ENCODE measurements at places on chromosomes 2 and 18.
A peak's percentile ranks its signal among the peaks of the same experiment; 100 is the strongest.

DNA sequence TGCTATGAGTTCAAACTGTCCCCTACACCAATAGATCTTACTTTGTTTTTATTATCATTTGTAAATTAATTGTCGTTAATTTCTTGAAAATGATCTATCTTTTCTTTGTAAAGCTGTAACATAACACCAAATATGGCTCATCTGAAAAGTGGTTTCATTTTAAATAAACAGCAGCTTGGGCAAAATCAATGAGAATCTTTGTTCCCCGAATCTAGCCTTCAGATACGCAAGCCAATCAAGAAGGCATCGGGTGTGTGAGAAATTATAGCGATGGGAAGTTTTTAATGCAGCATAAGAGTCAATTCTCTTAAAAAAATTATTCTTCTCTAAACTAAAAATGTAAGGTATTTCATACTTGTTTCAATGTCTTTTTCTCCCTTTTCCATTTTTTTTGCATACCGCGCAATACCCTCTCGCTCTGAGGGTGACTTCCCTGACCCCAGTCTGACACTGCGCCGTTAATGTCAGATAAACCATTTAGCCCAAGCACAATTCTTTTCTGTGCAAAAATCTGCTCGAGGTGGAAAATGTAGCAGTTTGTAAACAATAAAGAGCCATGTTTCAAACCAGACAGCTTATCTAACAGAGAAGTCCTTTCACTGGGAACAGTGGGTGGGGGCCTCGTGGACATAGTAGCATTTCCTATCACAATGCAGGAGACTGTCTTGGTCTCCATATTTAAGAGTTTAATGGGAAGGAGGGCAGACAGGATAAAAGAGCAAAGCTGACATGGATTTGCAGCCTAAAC lies 129.4 kb downstream of the TCF4 start:
- DNase-seq: no peak

DNA sequence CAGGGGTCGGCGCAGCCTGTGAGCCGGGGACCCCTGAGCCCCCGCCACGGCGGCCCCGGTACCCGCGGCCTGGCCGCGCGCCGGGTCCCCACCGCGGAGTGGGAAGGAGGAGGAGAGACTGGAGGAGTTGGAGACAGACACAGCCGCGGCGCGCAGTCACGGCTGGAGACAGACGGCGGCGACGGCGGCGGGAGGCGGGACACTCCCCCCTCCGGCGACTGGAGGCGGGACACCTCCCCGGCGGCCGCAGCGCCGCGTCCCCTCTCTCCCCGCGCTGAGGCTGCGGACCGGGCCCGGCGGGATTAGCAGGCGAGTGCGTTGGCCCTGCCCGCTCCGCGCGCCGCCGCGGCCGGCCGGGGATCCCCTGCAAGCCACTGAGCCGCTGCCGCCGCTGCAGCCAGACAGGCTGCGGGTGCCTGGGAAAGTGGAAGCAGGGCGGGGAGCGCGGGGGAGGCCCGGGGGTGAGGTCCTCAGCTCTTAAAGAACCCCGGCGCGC lies 1.0 kb upstream of the LDLRAD4 start:
- no peak for DNase-seq

DNA sequence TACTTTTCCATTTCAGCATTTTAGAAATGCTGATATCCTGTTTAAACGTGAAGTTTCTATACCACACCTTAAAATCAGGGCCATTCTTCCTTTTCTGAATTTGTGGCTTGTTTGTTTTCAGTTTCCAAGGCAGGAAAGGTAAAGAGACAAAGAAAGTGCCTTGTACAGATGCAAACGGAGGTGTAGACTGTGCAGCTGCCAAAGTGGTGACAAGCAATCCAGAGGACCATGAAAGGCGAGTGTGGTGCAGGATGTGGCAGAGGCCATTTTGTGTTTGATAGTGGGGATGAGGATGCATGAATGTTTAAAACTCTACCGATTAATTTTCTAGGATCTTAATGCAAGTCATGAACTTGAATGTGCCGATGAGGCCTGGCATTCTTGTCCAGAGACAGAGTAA lies 733 bp downstream of the C2orf74 start:
- DNase-seq: no peak

GRCh38 chr2:233265899-233266431 lies 14.5 kb downstream of the ATG16L1 start:
- DNase-seq: no peak

DNA sequence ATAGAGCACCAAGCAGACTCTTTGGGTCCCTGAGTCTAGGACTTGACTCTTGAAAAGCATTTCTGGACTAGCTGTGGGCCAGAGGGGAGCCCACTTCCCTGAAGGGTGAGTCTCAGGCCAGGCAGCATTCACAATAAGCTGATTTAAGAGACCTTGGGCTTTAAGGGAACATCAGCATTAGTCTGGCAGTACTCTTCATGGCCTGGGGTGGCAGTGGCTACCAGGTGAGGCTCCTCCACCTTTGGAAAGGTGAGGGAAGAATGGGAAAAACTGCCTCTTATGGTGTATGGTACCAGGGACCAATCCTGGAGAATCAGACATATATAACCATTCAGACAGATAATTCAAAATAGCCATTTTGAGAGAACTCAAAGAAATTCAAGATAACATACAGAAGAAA lies 599.9 kb upstream of the POU3F3 start:
- DNase-seq: no peak

- DNase-seq: no peak
Measured at GRCh38 chr2:121376535-121377250, 91.7 kb upstream of the TFCP2L1 start.

DNA sequence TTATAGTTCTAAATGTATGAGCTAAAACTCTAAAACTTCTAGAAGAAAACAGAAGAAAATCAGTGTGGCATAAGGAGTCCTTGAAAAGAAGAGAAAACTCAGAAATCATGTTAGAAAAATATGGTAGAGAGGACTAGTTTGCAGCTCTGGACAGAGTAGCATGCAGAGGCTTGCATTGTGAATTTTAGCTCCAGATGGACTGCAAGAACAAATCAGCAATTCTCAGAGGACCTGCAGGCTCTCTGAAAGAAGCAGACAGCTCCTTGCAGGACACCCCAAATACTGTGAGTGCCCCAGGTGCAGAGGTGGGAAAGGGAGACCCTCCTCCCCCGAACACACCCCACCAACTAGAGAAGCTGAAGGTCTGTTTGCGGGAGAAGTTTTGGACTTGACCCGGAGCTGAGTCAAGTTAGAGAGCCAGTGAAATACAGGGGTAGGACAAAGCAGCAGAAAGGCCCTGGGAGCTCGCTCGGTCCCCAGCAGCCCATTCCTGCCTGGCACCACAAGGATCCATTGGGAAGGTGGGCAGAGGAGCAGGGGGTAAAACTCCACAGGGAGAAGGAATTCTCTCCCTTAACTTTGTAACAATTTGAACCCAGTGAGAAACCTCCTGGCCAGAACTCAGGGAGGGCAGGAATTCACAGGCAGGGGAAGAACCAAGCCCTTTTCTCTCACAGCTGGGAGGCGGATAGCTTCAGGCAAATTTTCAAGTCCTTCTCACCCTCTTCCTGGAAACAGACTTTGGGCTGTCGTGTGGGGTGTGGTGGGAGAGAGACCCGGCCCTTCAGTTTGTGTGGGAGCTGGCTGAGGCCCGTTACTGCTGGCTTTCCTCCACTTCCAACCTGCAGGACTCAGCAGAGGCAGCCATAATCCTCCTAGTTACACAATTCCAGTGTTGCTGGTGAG lies 216.2 kb upstream of the SLC35G4 start:
- DNase-seq: no peak

DNA sequence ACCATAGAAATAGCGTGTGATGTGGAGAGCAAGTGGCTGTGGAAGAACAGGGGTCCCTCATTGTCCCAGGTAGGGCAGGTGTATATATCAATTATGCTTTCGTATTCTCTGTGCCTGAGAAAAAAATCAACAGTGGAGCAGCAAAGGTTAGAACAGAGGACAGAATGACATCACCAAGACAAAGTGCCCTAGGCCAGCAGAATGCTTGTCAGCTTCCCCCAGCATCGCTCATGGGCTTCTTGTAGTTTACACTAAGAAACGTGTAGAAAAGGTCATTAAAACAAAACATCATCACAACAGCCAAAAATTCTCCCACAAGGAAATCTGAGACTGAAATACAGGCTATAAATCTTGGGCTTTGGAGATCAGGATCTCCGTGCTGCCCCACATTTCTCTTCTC lies 288.0 kb downstream of the TDRD15 start:
- DNase-seq: no peak

- DNase-seq: no peak
Measured at GRCh38 chr2:176961775-176962619, 250.6 kb upstream of the HNRNPA3 start.

GRCh38 chr18:22056950-22057349 lies 112.4 kb upstream of the GATA6 start:
- DNase-seq: no peak

GRCh38 chr2:151052850-151053660 lies 208.6 kb downstream of the RBM43 start:
- no peak for DNase-seq

GRCh38 chr18:44594799-44595467 lies 85.8 kb upstream of the SETBP1 start:
- DNase-seq: no peak

DNA sequence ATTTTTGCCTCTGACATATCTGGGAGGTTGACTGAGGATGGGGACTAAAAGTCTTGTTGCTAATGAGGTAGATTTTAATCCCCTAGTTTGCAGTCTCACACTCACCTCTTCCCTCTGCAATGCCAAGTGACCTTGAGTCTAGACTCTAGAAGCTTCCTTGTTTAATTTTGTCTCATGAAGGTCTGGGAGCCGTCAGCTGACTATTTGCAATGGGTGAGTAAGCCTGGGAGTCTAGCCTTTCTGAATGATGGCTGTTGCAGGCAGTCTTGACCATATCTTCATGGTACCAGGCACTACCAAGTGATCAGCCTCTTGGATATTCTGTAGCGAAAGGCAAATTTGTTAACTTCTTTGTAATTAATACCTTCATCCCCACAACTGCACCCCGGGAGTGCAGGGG lies 61.2 kb downstream of the ARHGAP15 start:
- no peak for DNase-seq

- DNase-seq: no peak
Measured at GRCh38 chr2:45483997-45484396, 127.1 kb downstream of the SRBD1 start.

GRCh38 chr2:148982282-148982681 lies 56.2 kb upstream of the LYPD6B start:
- DNase-seq: no peak

- peak; percentile 76 for DNase-seq
Measured at GRCh38 chr2:201580486-201580885, 62.8 kb downstream of the TMEM237 start.

DNA sequence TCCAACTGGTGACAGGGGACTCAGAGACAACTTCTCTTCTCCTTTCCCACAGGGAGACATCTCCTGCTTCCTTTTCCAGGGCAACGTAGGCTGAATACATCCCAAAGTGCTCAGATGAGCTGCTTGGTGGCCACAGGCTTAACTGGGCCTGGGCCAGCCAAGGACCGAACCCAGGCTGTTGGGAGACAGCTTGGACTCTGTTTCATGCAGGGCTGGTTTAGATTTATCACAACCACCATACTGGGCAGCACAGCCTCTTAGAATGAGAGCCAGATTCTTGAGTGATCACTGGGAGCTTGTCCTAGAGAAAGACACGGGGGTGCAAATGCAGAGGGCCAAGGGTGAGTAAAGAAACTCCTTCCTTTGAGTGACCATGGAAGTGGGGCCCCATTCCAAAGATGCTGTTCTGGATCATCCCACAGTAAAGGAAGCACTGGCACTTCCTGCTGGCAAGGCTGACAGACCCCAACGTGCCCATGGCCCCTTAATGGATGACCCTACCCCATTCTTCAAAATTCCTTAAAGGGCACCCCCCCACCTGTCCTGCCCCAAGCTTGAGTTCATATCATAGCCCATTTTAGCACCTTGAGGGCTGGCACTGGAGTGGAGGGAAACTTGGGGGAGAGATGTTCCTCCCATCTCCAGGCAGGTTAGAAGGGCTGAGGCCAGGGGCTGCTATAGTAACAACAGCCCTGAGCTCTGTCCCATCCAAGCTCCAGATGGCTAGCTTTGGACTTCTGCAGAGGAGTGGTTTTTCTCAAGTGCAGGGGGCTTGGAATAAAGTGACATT lies 84.1 kb downstream of the CAPN13 start:
- DNase-seq: no peak

- no peak for DNase-seq
Measured at GRCh38 chr2:67013821-67014220, 383.3 kb upstream of the ETAA1 start.
